ENCODE measurements at places on chromosomes 7 and 10.
A peak's percentile ranks its signal among the peaks of the same experiment; 100 is the strongest.

GRCh38 chr10:132846631-132847415, 60.9 kb upstream of the NKX6-2 start:
- no peak for DNase-seq

DNA sequence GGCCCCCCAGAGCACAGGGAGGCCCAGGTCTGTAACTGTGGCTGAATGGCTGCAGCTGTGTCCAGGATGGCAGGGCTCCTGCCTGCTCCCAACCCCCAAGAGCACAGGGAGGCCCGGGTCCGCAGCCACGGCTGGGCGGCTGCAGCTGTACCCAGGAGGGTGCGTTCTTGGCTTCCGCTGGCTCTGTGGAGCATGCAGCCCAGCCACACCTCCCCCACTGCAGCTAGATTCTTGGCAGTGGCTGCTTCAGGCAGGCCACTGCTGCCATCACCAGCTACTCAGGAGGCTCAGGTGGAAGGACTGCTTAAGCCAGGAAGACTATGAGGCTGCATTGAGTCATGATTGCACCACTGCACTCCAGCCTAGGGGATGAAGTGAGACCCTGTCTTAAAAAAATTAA, 27.9 kb downstream of the C7orf25 start:
- DNase-seq: no peak

- no peak for DNase-seq
Measured at GRCh38 chr10:28328346-28328745, 25.5 kb upstream of the MPP7 start.

DNA sequence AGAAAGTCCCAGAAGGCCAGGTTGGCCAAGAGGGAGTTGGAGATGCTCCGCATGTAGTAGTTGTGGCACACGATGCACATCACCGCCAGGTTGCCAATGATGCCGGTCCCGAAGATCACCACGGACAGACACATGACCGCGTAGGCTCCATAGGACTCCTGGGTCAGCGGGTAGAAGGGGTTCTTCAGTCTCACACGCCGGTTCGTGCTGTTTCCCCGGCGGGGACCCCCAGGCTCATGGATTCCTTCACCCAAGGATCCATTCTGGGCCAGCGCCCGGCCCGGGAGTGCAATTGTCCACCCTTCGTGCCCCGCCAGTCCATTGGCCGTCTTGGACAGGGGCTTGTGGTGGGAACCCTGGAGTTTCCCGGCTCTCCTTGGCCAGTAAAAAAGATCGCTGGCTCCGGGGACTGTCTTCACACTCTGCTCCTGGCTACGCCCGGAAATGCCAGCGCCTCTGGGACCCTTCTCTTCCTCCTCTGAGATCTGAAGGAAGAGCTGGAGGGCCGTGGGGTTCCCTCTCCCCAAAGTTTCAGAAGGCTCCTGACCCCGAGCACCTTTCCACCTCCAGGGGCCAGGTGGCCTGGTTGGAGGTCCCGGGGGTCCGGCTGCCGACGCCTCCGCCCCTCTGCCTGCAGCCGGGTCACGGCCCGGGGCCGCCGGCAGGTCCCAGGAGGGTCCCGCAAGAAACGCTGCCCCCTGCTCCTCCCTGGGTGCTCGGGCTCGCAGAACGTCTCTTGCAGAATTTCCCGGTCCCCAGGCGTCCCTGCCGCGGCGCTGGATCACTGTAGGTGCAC, 1.3 kb downstream of the GPR37 start:
- DNase-seq: no peak

DNA sequence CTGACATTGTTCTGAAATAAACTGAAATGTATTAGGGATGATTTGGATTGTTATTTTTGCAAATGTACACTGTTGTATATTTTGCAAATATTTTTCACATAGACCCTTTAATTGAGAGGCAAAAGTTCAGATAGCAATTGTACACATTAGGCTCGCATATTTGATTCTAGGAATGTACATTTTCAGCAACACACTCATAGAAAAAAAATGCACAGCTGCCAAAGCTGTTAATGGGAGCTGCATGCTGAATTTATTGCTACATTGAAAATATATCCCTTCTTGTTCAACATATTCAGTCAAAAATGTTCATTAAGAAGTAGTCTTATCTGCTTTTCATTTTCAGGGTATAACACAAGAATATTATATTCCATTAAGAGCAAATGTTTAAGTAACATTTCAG, 512.9 kb downstream of the ATRNL1 start:
- DNase-seq: no peak

- DNase-seq: peak; percentile 0
Measured at GRCh38 chr10:67790534-67791408, 47.2 kb downstream of the DNAJC12 start.

- DNase-seq: no peak
Measured at GRCh38 chr10:29856295-29856694, 203.1 kb downstream of the JCAD start.

GRCh38 chr10:17222329-17222728, 5.7 kb upstream of the VIM start:
- DNase-seq: no peak

DNA sequence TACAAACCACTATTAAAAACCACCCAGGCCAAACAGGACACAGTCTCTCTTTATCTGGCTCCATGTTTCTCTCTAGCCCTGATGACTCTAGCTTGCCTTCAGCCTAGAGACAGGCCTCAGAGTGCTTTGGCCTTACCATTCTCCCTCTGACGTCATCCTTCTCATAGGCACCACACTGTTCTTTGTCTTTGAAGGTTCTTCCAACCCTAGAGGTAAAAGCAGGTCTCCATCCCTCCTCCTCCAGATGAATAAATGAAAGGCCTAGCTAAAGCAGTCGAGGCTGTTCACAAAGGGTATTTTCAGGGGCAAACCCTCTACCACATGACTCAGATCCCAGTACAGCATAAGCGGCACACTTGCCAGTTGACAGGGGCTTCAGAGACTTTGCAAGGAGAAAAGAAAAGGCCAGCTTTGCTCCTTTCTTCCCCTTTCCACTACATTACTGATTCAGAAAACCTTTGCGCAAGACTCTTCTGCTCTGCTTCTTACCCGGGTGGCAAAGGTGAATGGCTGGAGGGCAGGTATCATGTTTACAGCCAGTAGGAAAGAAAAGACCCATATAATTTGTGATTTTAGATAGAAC, 14.8 kb downstream of the NFE2L3 start:
- no peak for DNase-seq

DNA sequence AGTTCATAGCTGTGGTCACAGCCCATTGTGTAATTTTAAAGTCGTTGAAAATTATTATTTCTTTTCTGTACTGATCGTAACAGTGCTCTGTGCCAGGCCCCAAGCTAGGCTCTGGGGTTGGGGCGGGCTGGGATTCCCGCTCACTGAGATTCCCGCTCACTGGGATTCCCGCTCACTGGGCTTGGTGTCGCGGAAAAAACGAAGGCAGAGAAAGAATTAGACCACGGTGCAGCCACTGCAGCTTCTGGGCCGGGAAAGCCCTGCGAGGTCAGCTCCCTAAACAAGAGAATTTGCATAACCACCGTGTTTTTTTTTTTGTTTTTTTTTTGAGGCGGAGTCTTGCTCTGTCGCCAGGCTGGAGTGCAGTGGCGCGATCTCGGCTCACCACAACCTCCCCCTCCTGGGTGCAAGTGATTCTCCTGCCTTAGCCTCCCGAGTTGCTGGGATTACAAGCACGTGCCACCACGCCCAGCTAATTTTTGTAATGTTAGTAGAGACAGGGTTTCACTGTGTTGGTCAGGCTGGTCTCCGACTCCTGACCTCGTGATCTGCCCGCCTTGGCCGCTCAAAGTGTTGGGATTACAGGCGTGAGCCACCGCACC, 31.2 kb downstream of the FOXK1 start:
- DNase-seq: no peak

- DNase-seq: no peak
Measured at GRCh38 chr7:2436341-2437104, 33.1 kb downstream of the CHST12 start.

- no peak for DNase-seq
Measured at GRCh38 chr10:86655596-86655995, 1.2 kb downstream of the OPN4 start.

DNA sequence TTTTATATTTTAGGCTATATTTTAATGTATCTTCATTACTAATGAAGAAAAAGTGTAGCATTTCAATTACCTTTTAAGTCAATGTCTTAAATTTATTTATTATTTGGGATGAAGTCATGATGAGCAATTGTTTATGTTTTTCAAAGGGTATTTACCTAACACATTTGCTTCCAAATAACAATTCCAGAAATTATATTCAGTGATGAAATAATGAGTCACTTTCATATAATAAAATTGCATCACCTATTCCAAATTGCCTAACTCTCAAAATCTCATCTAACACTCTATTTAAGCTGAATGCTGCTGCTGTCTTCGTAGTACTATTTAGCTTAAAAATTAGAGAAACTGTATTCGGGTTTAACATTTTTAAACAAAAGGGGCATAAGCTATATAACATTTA, 97.7 kb downstream of the PRKG1 start:
- no peak for DNase-seq

DNA sequence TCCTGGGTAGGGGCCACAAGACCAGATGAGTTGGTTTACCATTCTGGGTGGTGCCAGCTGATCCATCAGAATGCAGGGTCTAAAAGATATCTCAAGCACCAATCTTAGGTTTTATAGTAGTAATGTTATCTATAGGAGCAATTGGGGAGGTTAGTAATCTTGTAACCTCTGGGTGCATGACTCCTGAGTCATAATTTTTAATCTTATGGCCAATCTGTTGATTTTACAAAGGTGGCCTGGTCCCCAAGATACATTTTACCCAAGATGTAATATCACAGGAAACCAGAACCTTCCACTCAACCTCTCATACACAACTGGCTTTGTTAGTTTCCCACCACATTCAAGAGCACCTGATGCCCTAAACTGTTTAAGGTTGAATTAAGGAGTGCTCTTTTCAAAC, 79.5 kb downstream of the C1GALT1 start:
- DNase-seq: no peak

DNA sequence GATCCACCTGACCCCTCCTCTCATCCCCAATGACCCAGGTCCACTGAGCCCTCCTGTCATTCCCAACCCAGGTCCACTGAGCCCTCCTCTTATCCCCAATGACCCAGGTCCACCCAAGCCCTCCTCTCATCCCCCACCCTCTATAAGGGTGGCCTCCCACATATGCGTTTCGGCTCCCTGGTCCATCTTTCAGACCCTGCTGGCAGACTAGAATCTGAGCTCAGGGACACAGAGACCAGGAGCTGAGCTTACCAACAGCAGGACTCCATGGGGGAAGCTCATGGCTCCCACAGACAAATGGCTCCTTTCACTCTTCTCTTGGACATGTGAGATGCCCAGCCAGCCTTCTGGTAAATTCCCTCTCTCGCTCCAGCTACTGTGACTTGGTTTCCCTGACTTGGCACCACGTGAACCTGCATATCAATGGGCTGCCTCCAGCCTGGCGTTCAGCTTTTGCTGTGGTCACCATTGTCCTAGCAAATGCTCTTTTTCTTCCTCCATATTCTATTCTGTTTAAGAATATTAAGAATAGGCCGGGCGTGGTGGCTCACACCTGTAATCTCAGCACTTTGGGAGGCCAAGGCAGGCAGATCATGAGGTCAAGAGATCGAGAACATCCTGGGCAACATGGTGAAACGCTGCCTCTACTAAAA, 24.8 kb upstream of the INPP5A start:
- no peak for DNase-seq

DNA sequence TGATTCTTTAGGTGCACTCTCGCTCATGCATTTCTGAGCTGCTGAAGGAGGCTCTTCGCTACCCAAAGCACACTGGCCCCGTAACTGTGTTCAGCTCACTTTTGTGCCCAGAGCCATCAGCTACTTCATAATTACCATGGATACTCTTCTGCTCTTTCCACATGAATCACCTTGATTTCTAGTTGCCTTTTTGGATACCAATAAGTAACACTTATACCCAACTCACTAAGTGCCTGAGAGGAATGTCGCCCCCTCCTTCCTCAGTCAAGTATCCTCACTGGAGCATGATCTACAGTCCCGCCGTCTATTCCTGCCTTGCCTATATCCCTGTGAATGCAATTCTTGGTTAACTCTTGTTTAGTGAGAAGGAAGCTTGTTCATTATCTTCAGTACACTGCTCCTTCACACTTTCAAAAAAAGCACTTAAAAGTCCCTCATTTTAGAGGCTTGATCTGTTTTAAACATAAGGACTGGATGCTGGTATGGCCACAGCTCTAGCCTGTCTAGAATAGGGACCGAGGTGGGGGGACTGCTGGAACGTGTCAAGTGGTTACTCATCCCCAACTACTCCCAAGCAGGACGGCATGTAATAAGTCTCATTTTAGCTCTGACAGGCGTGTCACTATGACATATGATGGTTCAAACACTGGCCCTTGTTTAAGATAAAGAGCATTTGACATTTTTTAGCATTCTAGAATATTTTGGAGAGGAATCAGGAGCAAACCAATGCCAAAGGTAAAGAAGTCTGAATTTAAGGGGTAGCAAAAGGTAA, 23.7 kb downstream of the SVIL start:
- DNase-seq: no peak

- DNase-seq: no peak
Measured at GRCh38 chr10:102643336-102644065, 778 bp upstream of the TRIM8 start.

DNA sequence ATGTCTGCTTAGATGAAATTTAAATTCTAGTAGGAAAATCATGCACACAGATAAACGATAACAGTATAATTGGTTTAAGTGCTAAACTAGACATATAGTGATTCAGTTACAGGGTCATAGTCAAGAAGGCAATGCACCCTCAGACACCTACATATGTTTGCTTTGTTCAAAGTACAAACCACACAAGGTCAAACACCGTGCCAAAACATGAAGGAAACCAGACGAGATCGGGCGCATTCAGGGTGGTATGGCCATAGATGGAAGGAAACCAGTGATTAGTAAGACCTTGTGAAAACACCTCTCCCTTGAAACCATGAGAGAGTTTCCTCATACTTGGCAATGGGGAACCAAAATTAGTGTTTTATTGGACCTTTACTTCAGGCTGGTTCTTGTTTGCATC, 906.9 kb downstream of the PCDH15 start:
- no peak for DNase-seq

- no peak for DNase-seq
Measured at GRCh38 chr10:72079356-72079755, 9.0 kb downstream of the SPOCK2 start.

DNA sequence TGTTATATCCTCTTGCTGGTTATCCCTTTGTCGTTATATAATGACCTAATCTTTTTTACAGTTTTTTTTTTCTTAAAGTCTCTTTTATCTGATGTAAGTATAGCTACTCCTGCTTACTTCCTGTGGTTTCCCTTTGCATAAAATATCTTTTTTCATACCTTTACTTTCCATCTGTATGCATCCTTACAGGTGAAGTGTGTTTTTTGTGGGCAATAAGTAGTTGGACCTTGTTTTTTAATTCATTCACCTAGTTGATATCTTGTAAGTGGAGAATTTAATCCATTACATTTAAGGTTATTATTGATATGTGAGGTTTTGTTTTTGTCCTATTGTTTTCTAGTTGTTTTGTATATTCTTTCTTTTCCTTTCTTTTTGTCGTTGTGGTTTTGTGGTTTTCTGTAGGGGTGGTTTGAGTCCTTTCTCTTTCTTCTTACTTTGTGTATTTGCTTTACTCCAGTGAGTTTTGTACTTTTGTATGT, 168.6 kb downstream of the MLLT10 start:
- no peak for DNase-seq

- DNase-seq: no peak
Measured at GRCh38 chr10:29105516-29106215, 183.2 kb upstream of the LYZL1 start.

Data from NCI-H2107 (cell line).